Urinary bladder (tissue), 4 donors: ENCODE measurements at places on chromosomes 3 and 15. TPM values are rescaled to one million over a fixed set of nuclear protein-coding genes. Genes with fewer than 3 reads are reported as not detected.
A peak's percentile ranks its signal among the peaks of the same experiment; 100 is the strongest.

The TMEM44 gene
- polyA plus RNA-seq = 8.0 TPM

The VGLL3 gene
- 5.7 TPM for polyA plus RNA-seq

The STRIT1 gene
- not detected for polyA plus RNA-seq

The ALDH1L1 gene
- polyA plus RNA-seq = 24.0 TPM

GRCh38 chr3:183917776-183918175 is 33.1 kb upstream of the PARL start:
- no peak for DNase-seq

DNA sequence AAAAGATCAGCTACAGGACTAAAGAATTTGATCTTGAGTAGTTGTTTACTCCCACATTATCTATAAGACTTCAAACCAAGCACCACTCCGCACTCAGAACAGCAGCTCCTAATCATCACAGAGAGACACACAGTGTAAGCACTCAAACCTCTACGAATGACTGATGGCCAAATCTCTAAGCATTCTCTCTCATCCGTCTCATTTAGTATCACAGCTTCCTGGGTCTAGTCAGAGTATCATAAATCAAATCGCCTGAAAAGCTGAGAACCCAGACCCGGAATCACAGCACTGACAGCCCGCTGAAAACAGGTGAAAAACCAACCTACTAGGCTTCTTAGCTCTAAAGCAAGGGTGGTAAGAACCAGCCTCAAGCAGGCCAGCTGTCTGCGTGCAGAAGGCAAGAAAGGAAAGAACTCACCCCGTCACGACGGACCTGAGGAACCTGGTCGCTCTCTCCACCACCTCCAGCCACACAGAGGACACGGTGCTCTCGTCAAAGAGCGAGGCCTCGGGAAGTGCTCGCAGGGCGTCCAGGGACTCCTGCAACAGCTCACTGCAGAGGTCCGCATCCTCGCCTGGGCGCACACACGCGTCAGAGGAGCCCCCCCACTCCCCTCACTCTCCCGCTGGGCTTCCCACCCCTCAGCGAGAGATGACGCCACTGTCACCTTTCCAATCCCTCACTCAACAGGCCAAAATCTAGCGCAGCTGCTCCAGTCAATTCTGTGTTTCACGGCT is 47.9 kb downstream of the HERC2 start:
- DNase-seq = no peak

- peak; percentile 37 for DNase-seq
Measured at GRCh38 chr15:57198654-57199291, 177.5 kb upstream of the CGNL1 start.

DNA sequence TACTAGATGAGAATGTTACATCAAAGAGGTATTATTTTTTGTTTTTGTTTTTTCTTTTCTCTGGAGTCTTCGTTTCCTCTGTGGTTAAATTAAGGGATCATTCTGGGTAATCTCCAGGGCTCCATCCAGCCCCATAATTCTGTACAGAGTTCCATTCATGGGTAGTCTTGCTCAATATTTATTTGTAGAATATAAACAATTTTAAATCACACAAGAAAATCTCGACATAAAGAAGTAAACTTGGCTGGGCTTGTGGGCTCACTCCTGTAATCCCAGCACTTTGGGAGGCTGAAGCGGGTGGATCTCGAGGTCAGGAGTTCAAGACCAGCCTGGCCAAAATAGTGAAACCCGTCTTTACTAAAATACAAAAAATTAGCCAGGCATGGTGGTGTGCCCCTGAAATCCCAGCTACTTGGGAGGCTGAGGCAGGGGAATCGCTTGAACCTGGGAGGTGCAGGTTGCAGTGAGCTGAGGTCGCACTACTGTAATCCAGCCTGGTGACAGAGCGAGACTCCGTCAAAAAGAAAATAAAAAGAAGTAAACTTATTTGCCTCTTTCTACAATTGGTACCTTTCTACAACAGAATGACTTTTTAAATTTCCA is 166.8 kb upstream of the TGFBR2 start:
- no peak for DNase-seq

- no peak for DNase-seq
Measured at GRCh38 chr15:88275804-88276203, 19.3 kb upstream of the NTRK3 start.

- DNase-seq = no peak
Measured at GRCh38 chr3:112001526-112001925, 2.8 kb downstream of the TAGLN3 start.

GRCh38 chr3:127068871-127069270 is 86.0 kb downstream of the PLXNA1 start:
- DNase-seq = no peak

DNA sequence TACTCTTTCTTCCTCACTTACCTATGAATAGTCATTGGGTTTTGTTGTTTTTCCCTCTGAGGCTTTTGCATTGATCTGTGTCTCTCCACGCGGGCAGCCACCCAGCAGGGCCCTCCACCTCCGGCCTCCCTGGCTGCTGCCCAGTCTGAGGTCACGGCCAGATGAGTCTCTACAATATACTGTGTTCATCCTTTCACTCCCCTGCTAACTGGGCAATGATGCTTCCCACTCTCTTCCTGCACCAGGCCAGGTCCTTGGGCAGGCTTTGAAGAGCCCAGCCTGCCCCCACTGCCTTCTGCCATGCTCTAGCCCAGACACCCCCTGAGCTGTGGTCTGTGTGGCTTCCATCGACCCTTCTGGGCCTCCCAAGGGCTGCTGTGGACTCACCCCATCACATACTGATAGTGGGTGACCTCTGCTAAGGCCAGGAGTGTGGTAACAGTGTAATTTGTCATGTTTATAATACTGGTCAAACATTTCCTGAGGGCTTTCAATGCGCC is 18.0 kb downstream of the PDIA5 start:
- no peak for DNase-seq

- DNase-seq = no peak
Measured at GRCh38 chr15:53193149-53193548, 403.0 kb upstream of the ONECUT1 start.

DNA sequence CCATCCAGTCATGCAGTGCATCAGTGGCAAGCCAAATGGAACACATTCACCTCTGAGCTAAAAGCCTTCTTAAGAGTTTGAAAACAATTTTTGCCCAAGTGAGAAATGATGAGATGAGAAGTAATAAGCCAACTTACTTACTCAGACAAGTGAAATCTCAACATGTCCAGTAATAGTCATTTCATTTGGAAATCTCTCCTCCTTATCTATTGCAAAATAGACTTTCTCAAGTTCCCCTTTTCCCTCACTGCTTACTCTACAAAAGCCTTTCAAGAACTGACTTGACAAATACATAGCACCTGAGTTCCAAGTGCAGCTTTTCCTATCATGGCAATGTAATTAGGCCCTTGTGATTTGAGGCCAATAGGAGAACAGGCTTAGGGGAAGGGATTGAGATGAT is 282.3 kb downstream of the SLC9A9 start:
- no peak for DNase-seq
